ENCODE measurements at places on chromosomes 4 and X.

DNA sequence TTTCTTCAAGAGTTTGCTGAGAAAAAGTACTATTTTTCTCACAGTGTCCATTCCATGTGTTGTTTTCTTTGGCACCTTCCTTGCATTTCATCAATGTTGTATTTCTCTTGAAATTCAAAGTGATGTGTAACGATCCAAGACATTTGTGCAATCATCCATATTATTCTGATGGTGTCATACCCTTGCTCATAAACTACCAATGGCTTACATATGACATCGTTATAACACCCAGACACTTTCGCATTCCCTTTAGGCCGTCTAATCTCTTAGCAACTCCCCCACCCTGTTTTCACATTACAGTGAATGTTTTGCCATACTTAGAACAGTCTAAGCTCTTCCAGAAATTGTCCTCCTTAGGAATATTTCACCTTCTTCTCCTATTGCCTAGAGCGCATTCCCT lies 1779.0 kb downstream of the PCDH7 start:
- no peak for DNase-seq

DNA sequence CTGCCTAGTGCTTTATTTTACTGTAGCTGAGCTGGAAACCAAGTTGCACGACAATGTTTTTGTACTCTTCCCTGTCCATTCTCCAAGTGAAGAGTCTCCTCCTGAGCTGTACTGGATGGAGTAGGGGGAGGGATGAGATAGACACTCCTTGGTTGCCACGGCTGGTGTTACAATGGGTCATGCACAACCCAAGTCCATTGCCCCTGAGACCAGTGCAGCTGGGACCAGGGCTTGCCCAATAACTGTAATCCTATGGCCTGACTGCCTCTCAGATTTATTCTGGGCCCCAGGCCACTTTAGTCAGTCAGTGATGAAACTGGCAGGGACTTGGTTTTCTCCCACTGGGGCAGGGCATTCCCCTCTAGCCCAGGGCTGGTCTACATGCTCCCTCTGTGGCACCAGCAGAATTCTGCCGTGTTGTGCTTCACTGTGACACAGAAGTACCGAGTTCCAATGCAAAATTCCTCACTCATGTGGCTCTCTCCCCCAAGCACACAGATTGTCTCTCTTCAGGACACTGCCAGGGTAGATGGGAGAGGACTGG lies 203.3 kb upstream of the PCDH18 start:
- no peak for DNase-seq

GRCh38 chr4:99436462-99436861 lies 1.3 kb upstream of the ADH7 start:
- DNase-seq: no peak

- DNase-seq: no peak
These were observed 7.0 kb downstream of the QRFPR start for GRCh38 chr4:121373841-121374240.

DNA sequence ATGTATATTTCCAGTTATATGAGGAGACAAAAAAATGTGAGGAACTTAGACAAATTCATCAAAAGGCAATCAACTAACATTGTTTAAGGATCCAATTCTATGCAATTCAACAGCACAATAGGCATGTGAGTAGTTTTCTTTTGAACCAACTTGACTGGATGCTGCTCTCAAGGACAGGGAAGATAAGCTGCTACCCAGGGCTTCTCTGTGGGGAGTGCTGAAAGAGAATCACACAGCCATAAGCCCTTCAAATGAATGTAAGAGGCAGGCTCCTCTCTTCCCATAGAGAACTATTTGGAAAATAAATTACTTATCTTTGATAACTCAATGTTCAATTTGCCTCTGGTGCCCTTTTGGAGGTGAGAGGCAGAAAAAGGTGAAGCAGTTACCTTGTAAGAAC lies 1413.6 kb downstream of the PCDH7 start:
- no peak for DNase-seq

DNA sequence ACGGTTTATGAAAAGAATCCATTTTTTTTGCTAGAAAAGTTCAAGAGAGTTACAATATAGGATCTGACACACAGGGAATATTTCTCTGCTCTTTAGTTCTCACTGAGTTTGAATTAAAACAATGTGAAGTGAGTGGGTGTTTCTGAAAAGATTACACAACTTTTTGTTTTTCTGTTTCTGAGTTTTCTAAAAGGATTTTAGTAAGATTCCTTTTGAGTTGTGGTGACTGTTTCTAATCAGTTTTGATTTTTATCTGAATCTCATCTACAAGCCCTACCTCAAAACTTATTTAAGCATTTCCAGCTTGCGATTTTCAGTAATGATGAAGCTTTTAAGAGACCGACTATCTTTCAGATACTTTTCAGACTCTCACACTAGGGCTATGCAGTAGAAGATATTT lies 141.7 kb downstream of the GPAT3 start:
- no peak for DNase-seq
